Substantia nigra (tissue), 51 donors: ENCODE measurements at places on chromosomes 1 and 21.
A peak's percentile ranks its signal among the peaks of the same experiment; 100 is the strongest.

DNA sequence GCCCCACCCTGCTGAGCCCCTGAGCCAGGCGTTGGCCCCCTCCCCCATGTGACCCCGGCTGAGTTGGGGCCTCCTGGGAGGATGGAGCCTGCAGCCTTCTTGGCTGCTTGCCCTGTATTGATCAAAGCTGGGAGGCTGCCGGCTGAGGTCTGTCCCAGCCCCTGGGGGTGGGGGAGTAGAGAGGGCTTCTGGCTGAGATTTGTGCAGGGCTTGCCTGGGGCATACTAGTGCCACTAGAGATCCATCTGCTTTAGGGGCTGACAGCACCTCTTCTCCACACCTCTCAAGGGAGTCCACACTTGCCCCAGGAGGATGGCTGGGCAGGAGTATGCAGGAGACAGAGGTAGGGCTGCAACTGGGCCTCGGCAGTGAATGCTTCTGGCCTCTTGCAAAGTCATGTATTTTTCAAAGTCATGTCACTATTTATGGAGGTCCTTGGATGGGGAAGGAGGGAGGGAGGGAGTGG, 53.6 kb upstream of the SSBP3 start:
- no peak for DNase-seq

DNA sequence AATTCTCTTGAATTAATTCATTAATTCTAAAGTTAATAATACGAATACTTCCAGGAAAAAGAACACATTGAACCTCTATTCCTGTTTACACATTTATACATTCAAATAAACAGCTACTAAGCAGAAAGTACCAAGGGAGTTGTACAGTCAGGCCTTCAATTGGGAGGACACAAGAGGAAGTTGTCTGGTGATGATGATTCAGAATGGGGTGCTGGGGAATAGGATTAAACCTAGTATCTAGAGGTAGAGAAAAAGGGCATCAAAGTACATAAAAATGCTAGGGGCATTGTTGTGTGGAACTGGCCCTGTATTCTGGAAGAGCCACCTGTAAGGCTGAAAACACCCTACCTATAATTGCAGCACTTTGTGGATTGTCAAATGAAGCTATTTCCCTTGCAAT, 71.7 kb upstream of the MROH9 start:
- DNase-seq, result no peak

DNA sequence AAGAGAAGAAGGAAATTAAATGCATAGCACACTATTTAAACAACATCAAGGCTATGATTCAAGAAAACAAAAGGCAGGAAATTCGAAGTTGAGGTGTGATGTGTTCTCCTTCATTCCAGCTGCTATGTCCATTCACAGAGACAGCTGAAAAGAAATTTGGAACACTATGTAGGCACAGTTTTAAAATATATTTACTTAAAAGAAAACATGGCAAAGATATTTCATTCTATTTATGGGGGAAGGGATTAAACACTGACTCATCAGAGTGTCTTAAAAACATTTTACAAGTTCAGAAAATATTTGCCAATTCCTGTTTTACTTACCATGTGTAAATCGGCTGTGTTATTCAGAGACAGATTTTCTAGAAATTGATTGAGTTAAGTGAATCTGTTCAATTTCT, 39.4 kb upstream of the NGF start:
- no peak for DNase-seq

GRCh38 chr1:80624682-80625081, 1176.1 kb upstream of the ADGRL2 start:
- DNase-seq, result no peak

GRCh38 chr1:239186487-239186886, 199.9 kb upstream of the CHRM3 start:
- DNase-seq, result no peak

DNA sequence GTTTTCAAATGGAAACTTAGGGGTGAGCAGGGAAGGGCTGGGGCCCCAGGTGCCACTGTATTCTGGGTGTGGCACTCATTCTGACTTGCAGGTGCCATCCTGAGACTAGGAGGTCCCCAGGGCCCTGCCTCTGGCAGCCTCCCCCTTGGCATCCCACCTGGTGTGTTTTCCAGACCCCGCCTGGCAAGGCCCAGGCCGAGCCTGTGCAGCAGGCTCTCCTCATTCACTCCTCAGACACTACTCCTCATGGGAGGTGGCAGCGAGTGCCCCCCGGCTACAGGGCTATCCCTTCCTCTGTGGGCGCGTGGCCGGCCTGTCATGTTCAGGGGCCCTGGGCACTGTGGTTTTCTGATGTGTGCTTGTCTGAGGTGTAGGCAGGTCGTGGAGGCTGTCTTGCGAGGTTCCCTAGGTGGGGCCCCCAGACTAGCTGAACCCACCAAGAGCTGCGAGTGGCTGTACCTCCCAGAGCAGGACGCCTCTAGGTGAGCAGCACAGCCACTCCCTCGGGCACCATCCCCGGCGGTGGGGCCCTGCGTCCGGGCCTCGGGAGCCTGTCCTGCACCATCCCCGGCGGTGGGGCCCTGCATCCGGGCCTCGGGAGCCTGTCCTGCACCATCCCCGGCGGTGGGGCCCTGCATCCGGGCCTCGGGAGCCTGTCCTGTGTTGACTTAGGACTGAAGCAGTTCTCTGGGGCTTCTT, 13.2 kb downstream of the SLX9 start:
- no peak for DNase-seq

- no peak for DNase-seq
Measured at GRCh38 chr1:100930494-100930893, 34.6 kb downstream of the SLC30A7 start.

GRCh38 chr1:243933495-243933894, 83.5 kb upstream of the AKT3 start:
- DNase-seq, result no peak

DNA sequence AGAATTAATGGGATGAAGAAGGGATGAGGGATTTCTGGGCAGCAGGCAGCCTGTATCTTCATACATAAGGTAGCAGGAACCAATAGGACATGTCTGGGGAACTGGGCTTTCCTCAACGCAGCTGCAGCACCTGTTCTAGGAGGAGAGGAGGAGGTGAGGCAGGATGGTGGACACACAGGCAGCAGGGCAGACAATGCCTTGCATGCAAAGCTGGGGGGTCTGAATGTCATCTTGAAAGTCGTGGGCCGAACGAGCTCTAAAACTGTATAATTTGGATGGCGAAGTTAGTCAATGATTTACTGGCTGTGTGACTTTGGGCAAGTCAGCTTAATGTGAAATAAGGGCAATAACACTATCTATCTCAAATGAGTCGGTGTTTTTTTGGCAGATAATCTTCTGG, 124.4 kb downstream of the BEND5 start:
- no peak for DNase-seq

DNA sequence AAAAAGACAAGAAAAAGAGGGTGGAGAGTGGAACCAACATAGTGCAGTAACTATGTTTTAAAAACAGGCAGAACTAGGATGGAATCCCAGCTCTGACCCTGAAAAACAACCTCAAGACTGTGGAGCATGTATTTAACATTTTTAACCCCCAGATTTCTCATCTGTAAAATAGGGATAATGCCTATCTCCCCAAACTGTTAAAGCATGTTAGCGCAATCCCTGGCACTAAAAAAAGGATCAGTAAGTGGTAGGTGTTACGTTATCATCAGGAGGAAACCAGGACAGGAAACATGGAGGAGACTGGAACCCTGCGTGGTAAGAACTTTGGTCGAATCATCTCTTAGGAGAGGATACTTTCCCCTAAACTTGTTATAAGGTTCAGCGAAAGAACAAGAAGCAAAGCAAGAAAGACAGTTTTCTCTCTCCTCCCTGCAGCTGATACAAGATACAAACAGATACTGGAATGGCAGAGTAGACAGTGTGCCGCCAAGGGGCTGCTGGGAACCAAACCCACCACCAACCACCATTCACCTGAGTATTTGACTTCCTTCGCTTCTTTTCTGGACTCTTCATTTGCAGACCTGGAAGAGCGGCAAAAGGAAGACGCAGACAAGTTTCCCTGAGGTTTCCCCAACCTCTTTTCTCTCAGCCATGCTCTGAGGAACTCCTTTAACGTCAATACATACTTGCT, 991 bp downstream of the PYGO2 start:
- DNase-seq, result no peak

DNA sequence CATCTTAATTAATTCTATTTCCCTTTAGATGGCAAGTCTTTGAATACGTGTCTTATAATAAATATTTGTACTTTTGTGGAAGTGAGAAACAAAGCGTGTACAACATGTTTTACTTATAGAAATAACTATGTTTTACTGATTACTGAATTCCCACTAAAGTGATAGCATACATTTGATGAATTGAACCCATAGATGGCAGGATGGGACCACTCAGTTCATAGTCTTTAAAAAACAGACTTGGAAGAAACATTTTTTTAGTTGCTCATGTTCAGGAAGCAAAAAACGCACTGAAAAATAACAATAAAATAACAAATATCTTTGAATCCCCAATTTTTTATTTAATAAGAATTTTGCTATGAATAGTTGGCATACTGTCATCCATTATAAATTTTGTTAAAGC, 507.1 kb upstream of the ZRANB2 start:
- DNase-seq, result no peak

- no peak for DNase-seq
Measured at GRCh38 chr1:36773827-36774541, 260.3 kb downstream of the GRIK3 start.

DNA sequence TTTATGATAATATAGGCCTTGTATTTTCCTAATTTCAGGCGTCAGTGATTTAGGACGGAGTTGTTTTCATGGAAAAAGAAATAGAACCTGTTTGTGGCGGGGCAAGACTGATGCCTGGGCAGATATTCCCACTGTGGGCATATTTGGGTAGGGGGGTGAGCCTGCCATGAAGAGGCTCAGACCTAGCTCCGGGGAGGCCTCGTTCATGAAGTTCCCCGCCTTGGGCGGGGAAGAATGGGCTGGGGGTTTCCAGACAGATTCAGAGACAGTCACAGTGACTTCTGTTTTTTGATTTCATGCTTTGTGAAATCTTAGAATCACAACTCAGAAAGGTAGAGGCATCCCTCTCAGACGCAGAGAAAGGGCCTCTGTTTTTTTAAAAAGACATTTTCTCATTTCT, 36.1 kb downstream of the RUNX3 start:
- DNase-seq, result no peak

- DNase-seq, result no peak
Measured at GRCh38 chr1:34926894-34927293, 2.6 kb downstream of the DLGAP3 start.

DNA sequence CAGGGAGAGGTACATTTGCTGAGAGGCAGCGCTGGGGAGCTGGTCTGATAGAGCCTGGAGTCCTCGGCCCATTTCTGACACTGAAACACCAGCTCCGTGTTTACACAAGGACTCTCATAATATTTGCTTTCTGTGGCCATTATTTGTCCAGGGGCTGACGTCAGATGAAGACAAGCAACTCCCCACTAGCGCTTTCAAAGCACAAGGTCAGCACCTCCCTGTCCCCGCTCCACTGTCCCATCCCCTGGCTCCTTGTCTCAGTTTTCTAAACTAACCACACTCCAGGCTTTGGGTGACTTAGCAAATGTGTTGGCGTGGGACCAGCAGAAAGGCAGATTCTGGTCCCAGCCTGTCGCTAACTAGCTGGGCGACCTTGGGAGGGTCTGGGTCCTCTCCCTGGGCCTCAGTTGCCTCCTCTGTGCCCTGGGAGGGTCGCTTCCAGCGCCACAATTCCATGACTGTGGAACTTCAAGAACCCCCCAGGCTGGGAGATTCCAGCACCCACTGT, 37.4 kb upstream of the ZBTB40 start:
- no peak for DNase-seq

- no peak for DNase-seq
Measured at GRCh38 chr1:174075245-174075692, 53.1 kb upstream of the RC3H1 start.

- DNase-seq, result no peak
Measured at GRCh38 chr1:83113652-83114051, 885.3 kb downstream of the TTLL7 start.

GRCh38 chr21:38810034-38810825, 4.5 kb downstream of the ETS2 start:
- DNase-seq, result no peak

DNA sequence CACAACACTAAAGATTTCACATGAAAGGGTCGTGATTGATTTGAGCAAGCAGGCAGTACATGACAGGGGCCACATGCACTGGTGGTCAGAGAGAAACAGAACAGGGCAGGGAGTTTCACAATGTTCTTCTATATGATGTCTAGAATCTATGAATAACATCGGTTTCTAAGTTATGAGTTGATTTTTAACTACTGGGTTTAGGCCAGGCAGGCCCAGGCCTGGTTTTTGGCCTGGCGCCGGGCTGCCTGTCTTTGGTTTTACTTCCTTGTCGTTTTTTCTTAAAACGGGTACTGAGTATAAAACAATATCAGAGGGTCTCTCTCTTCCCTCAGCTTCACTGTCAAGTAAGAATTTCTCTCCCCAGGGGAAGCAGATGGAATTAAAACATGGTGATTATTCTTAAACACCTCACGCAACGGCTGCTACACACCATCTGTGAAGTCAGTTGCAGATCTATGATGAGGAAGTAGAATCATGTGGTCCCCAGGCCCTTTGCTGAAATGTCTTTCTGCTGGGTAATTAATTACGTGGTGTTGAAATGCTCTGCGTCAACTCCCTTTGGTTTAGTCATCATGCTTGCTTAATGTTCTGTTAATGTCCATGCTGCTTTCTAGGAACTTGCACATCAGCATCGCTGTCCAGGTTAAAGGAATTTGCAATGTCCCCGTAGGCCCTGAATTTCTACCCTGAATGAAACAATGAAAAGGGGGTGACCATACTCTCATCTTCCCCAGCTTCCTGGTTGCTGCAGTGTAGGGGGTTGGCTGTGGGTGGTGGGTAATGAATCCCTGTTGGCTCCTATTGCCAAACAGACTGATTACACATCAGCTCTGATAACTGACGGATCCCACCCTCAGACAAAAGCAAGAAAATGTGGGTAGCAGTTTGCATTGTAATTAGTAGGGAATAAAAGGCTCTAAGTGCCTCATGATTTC, 70.3 kb downstream of the SERINC2 start:
- no peak for DNase-seq

DNA sequence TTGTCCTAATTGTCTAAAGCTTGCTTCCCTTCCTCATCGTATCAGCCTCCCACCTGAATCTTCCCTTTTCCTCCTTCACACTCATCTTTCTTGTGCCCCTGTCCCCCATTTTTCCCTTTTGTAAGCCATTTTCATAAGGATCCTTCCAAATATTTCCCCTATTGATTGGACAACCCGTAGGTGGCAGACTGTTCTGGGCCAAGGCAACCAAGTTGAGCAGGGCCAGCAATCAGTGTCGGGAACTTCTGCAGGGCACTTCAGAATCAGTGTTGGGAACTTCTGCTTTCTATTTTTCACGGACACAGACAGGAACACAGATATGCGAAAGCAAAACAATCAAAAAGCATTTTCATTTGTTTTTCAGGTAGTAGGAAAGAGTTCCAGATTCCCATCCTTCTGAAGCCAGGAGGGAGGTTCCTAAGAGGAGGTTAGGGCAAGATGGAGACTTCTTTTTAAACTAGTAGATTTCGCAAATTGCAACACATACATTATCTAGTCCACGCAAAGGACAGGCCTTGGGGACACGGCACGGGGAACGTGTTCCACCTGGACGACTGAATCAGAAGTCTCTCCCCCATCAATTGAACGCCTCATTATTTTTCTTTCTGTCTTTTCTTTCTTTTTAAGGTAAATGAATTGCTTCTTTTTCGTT, 691 bp upstream of the MPZL1 start:
- DNase-seq, result no peak

- peak; percentile 4 for DNase-seq
Measured at GRCh38 chr1:247639381-247639981, 34.1 kb downstream of the OR2G3 start.
